Glomerular endothelial cell (primary cell): ENCODE measurements at places on chromosomes 7 and 10.

GRCh38 chr7:28036696-28037095, 143.9 kb downstream of the JAZF1 start:
- DNase-seq, result no peak

DNA sequence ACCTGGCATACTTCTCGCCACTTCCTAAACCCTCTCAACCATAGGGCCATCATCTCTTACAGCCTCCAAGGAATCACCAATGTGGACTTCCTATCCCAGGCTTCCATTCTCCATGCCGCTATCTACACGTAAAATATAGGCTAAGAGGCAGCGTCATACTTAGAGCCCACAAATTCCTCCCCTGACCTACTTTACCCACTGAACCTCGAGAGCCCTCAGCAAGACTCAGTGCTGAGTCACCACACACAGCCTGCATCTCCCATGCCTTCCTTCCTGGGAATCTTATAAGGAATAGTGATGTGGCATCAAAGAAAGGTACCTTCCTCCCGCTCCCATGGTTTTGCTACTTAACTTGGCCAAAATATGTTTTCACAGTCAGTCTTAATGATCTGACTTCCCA, 435.6 kb upstream of the NFE2L3 start:
- no peak for DNase-seq

DNA sequence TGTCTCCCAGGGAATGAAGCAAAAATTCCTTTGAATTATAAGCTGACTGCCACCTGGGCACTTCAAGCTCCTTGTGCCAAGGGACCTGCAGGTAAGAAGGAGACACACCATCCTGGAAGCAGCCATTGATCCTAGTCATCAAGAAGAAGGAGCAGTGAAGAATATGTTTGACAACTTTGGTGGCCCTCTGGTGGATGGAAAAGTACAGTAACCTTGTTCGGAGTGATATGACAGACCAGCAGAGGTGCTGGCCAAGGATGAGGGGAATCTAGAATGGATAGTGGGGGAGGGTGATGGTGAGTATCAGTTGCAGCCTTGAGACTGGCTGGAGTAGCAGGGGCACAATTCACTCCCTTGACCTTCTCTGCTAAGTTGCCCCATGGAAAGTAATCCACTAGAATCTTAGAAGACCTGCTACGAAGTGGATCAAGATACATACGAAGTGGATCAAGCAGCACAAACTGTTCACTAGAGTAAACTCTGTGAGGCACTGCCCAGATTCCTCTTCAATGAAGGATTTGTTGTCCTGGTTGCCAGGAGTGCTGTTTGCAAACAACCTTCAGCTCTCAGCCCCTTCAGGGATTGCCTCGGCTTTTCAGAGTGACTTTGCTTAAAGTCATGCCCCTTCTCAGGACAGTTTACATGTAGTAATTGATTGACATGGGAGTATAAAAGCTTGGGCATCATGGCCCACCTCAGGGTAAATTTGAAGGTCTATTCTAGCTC, 44.8 kb upstream of the ORC5 start:
- DNase-seq, result no peak

DNA sequence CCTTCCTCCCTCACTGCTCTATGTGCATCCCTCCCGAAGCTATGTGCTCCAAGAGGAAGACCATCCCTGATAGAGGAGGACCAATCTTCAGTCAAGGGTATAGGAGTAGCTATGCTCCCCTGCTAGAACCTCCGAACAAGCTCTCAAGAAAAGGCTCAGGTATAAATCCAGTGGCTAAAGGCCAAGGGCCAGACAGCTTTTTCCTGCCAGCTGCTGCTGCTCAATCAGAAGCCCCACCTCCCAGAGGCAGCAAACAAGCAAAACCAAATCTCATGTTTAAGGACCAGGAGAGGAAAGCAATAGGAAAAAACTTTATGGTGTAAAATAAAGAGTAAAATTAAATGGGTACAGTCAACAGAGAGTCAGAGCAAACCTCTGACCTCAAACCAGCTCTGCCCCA, 187.2 kb downstream of the FGFR2 start:
- no peak for DNase-seq

DNA sequence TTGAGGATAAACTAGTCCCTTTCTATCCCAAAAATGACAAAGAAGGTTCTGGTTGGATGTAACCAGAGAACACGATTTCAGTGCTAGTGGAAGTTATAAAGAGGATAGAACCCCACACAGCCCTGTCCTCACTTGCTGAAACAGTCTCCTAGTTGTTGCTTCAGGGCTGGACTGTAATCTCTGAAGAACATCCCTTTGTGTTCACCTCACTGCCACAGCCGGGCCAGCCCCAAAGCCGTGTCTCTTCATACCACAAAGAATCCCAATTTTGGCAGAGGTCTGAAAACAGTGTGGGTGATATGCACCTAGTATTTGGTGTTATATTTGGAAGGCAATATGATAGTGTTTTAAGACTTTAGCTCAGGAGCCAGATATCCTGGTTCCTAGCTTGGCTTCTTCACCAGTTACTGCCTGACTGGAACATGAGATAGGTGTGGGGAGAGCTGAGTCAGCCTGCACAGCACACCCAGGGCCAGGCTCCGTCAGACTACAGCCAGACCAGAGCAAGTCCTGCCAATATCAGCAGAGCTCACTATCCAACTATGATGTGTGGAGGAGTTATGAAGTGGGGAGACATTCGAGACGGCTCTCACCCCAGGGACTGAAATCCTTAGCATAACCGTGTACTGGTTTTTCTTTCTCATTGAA, 21.2 kb downstream of the CYP3A4 start:
- no peak for DNase-seq

DNA sequence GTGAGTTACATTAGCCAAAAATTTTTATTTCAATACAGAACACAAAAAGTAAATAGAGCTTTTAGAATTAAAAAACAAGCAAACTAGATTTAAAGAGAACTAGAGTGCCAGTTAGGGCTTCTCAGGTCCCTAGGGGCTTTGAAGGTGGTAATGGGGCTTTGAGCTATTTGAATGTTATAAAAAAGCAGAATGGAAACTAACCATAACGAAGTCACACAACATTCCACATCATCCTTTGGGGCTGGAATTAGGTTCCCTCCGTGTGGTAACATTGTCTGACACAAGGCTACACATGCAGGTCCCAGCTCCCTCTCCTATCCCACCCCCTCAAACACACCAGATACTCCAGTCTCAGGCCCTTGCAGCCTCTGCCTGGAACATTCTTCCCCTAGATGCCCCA, 15.3 kb downstream of the JAZF1 start:
- DNase-seq, result no peak

- no peak for DNase-seq
Observed at GRCh38 chr10:1373287-1373686, 317.1 kb downstream of the WDR37 start.

DNA sequence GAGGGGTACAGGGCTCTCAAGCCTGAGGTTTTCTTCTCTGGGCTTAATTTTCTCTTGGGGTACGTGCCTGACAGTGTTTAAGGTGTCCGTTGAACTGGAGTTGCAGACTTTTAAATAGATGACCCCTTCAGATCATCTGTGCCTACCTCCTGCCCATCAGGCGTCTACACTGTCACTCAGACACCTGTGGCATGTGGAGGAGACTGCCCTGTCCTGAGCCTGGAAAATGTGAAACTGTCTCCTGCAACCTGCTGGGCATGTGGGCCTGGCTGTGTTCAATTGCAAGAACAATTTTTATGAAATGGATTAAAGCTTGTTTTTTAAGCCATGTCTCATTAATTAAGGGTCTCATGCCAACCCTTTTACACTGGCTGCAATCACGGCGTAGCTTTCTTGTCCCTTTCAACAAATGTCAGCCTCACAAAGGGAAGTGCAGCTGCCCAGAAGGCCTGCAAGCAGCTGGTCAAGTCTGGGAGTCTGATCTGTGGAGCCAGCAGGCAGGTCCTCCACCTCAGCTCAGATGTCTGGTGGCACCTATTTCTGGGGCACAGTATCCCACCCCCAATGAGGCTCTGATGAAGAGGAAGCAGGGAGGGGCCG, 8.8 kb downstream of the ATP5MF start:
- no peak for DNase-seq

DNA sequence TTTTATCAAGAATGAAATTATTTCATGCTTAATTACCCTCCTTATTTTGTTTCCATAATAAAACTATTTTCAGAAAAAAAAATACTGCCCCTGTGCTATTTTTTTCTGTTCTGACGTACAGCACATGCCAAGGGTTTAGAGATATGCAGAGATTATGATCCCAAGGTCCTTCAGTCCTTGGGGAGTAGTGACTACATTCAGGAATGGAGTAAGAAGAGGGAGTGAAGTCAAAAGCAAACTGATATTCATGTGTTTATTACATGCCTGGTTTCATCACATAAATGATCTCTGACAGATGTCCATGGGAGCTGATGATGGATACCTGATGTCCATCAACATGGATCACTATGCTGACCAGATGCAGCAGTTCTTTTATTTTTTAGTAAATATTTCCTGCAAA, 17.2 kb downstream of the AKAP9 start:
- no peak for DNase-seq

- no peak for DNase-seq
Observed at GRCh38 chr7:84876061-84876821, 310.6 kb downstream of the SEMA3D start.

DNA sequence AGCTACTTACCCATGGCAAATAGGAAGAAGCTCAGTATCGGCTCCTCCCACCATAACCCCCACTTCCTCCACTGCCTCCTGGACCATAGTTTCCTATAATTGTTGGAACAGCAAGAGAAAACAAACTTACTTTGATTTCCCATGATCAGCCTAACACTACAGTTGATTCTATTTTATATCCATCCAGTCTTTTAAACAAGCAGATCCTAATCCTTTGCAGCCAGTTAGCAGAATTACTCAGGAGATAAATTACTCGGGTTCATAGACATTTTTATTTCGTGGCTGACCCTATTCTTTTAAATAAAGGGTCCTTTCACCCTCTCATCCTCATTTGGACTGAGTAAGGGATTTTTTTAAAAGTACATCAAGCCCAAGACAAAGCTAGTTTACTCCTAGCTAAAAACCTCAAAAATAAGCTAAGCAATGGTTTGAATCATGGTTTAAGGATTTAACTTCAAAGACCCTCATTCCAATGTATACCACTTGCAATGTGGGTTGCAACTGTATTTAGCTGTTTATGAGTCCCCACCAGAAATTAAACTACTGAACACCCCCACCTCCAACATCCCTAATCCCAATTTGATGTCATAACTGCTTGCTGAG, 8.0 kb downstream of the HNRNPA2B1 start:
- no peak for DNase-seq
